ENCODE measurements at places on chromosomes 2 and 18.

- peak; percentile 86 for DNase-seq
Observed at GRCh38 chr2:150097901-150098531, 389.5 kb downstream of the RND3 start.

- peak; percentile 49 for DNase-seq
Observed at GRCh38 chr18:41842886-41843285, 112.1 kb upstream of the PIK3C3 start.

GRCh38 chr2:97673182-97673914, 3.8 kb downstream of the C2orf92 start:
- peak; percentile 9 for DNase-seq

DNA sequence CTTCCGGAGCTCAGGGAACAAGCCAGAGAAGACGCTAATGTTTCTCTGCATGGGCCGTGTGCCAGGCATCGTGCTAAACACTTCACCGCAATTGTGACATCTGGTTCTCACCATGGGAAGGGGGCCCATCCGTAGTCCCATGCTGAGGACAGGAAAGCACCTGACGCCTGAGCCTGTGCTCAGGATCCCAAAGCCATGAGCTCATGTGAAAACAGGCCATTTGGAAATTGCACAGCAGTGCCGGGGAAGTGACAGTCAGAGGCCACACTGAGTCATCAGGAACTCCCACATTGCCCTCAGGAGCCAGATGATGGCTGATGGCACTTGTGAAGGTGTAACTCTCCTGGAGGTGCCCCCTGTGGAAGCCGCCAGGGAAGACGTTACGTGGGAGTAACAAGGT, 141.0 kb downstream of the INHBB start:
- peak; percentile 21 for DNase-seq

- no peak for DNase-seq
Observed at GRCh38 chr18:23353459-23353858, 99.6 kb upstream of the RIOK3 start.

DNA sequence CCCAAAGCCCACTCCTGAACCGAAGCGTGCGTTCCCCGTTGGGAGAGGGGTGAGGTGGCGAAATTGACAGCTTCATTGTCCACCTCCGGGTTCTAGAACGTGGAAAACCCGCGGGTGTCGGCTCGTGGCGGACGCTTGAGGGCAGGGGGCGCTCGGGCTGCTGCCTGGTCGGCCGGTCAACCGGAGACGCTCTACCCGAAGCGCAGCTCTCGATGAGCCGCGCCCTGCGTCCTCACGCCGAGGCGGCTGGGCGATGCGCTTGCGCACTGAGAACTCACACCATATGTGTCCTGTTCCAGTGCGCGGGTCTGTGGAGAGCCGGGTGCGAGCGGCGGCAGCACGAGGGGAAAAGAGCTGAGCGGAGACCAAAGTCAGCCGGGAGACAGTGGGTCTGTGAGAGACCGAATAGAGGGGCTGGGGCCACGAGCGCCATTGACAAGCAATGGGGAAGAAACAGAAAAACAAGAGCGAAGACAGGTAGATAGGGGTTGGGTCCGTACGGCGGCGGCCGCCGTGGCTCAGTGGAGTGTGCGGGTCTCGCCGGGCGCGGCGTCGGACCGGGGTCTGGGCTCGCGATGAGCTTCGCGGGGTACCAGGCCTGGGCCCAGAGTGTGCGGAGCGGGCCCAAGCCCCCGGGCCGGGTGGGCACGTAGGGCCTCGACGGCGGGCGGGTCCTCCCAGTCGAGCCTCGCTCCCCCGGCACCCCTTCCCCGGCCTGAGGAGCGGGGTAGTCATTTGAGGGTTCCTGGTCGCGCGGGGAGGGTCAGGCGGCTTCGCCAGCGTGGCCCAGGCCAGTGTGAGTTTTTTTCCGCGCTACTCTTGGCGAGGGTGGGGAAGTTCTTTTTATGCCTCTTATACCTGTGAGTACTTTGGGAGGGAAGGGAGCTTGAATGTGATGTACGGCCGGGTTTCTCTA, at the start of gene EIF5B:
Gene EIF5B, plus strand, starts transcription at position 277 of the 916 bp plus-strand sequence. Its CDS starts 166 bp downstream, at position 443.
- peak; percentile 89 for DNase-seq

DNA sequence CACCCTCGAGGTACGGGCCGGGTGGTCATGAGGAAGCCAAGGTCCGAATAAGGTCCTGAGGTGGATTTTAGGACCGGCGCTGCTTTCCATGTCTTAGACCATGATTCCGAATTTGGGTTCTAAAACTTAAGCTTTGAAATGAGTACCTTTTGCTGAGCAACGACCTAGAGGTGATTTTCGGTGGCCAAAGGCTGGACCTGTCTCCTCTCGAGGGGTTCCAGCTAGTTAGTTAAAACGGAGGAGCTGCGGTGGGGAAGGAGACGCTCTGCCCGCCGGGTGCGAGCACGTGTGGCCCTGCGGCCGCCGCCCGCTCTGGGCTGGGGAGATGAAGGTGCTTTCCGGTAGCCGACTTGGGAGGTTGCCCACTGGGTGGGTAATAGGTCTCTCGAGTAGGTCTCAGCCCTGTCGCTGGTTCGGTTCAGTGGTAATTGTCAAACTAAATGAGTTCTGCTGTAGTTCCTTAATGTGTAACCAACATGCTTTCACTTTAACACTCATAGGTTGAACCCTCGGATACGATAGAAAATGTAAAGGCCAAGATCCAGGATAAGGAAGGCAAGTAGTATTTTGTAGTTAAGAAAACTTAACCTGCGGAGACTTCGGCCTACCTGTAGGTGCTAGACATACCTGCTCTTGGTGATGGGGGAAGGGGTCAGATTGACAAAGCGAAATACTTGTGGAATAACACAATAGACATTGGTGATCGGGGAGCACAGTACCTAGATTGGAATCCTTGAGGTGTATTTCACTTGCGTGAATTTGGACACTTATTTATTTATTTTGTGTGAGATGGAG, 572 bp downstream of the RPS27A start:
- peak; percentile 25 for DNase-seq

- no peak for DNase-seq
Observed at GRCh38 chr2:207835805-207836204, 66.1 kb upstream of the FZD5 start.

GRCh38 chr2:37800176-37800858, 124.8 kb upstream of the RMDN2 start:
- no peak for DNase-seq

DNA sequence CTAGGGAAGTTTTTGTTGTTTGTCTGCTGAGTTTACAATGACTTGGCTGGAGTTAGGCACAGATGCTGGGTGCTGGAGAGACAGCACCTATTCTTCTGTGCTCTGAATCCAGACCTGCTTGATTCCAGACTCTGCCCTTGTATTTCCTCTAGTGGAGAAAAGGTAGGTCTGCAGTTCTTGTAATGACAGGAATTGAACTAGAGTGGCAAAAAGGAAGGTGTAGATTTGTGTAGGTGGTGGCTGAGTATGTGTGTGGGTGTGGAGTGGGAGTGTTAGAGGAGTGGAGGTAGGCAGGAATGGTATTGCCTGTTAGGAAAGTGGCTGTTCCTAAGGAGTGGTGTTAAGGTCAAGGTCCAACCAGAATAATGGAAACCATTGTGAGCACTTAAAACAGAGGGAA, 71.9 kb upstream of the LYPD6 start:
- peak; percentile 10 for DNase-seq

DNA sequence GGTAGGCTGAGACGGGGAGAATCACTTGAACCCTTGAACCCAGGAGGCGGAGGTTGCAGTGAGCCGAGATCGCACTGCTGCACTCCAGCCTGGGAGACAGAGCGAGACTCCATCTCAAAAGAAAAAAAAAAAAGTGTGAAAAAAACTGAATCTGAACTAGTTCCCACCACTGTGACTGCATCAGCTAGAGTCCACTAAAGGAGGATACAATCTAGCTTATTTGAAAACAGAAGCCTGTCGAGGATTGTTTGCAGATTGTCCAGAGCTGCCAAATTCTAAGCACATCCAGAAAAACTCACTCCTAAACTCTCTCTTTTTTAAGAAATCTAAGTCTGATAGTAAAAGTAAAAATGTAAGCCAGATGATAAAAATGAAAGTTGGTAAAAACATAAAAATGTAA, 10.6 kb downstream of the GFPT1 start:
- DNase-seq, result no peak

GRCh38 chr2:80393991-80394390, 89.4 kb upstream of the LRRTM1 start:
- DNase-seq, result no peak

DNA sequence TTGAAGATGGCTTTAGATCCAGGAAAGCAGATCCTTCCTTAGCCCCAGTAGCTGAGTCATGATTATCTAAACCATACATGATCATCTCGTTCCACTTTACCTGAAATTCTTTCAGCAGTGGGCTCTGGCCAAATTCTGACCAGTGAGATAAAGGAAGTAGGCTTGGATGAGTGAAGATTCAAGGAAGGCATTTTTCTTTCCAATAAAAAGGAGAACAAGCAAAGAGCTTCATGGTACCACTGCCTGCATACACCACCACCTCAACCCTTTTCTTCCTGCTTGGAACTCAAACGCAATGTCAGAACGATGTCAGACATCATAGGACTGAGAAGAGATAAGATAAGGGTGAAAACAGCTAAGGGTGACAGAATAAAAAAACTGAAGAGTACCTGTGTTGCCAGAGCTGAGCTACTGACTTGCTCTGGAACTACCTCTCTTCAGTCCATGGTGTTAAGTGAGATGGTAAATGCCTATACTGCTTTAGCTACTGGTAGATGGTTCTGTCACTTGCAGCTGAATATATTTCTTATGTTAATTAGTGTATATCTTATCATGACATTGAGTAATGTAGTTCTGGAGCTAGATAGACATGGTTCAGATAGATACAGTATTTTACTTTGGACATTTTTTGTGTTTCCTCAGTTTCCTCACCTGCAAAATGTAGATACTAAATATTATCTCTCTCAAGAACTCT, 58.7 kb upstream of the ACVR1 start:
- no peak for DNase-seq

GRCh38 chr2:12921321-12921720, 204.6 kb downstream of the TRIB2 start:
- no peak for DNase-seq

- DNase-seq, result no peak
Observed at GRCh38 chr2:165820296-165820695, 26.2 kb upstream of the GALNT3 start.

DNA sequence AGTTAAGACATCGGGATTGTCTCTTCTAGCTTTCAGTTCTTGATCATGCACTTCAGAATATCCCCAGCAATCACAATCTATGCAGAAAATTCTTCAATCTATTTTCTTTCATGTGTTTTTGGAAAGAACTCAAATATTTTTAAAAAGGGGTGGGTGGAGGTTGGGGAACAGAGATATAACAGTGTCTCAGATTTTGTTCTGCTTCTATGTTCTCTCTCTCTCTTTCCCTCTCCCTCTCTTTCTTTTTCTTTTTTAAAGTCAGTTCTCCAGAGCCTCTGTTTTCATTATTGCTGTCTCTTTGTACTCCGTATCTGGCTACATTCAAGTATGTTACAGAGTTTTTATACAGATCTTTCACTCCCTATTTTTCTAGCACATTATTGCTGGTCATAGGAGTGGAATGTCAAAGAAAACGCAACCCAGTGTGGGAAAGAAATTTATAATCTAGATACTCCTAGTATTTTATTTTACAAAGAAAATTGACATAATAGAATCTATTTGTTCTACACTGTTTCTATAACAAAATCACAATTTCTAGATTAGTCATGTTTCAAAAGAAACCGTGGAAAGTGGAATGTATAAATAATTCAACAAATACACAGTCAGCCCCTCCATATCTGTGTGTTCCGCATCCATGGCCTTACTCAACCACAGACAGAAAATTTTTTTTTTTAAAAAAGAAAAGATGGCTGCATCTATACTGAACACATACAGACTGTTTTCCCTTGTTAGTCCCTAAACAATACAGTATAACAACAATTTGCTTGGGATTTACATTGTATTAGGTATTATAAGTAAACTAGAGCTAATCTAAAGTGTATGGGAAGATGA, 11.2 kb upstream of the NEMP2 start:
- no peak for DNase-seq

DNA sequence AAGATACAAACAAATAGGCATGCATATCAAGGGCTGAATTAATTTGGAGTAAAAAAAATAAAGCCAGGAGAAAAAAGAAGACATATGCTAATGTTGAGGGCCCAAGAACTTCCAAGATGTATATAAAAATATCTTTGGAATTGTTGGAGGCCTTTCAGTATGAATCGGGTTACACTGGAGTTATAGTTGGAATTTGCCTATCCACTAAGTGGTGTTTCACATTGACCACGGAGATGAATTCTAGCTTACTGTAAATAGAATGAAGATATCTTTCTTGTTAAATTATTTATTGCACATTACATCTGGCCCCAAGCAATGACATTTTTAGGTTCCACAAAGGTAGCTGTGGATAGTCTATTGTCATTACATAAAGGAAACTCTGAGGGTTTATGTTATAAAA, 38.5 kb upstream of the TRIB2 start:
- no peak for DNase-seq

- peak; percentile 94 for DNase-seq
Observed at GRCh38 chr2:186349508-186349907, 136.6 kb upstream of the ZC3H15 start.

DNA sequence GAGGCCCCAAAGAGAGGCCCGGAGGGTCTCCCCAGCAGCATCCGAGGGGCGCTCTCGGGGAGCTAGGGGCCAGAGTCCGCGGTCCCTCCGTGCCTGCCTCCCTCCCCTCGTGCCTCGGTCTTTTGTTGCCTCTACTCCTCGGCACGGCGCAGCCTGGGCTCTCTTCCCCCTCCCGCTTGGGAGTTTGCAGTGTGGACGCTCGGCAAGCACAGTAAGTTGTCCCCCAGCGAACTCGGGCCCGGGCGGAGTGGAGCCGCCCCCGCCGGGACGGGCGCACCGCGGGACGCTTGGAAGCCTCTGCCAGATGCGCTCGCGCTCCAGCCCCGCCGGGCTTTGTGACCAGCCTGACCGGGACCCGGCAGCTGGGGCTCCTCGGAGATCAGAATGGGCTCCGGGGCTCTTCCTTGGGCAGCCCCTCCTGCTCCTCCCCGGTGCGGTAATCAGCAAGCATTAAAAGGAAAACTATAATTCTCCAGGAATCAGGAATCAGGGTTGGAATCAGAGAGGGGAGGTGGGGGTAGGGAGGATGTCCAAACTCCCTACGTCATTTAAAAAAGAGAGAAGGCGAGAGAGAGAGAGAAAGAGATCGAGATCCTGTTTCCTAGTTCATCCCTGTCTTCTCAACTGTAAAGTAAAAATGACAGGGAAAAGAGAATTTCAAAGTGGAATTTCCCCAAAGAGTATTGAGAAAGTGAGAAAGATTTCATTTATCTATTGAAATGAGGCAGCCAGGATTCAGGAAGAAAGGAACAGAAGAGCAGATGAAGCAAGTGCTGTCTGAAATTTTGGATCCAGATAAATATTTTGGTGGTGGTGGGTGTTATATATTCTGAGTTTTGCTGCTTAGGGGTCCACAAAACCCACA, 786 bp upstream of the TMEM200C start:
- DNase-seq, result no peak

GRCh38 chr2:46034535-46034934, 262.7 kb upstream of the EPAS1 start:
- DNase-seq, result no peak

- no peak for DNase-seq
Observed at GRCh38 chr18:70688286-70688685, 399.4 kb downstream of the SOCS6 start.

- no peak for DNase-seq
Observed at GRCh38 chr2:65275141-65275915, 47.7 kb downstream of the ACTR2 start.
